ENCODE measurements at places on chromosomes 12 and 14.

DNA sequence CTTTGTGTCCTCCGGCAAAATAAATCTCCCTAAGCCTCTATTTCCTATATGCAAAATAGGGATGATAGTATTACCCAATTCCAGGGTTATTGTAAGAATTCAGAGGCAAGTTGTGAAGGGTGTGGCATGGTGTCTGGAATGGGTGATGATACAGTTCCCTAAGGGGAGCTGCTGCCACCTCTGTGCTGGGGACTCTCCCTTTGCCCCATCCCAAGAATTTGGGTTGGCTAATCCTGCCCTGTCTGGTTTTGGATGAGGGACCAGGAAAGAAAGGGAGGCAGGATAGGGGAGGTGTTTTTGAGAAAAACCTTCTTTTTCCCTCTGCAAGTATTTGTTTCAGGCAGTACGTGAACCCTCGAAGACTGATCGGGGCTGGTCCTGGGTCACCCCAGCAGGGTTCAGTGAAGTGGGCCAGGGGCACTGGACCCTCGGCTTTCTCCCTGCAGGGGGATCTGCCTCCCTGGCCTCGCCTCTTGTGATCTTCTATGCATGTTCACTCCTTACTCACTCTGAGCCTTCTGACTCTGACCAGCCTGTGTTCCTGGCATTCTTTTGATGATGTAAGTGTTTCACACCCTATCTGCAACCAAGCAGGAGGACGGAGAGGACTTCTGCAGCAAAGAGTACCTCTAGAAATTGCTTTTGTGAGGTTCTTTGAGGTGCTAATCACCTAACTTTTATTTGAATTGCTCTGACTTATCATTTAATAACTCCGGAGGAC lies 60.8 kb downstream of the RASSF3 start:
- DNase-seq, result no peak

GRCh38 chr12:76313299-76313698 lies 34.9 kb downstream of the BBS10 start:
- DNase-seq, result no peak

- DNase-seq, result no peak
Measured at GRCh38 chr14:72645706-72646105, 248.2 kb downstream of the DPF3 start.

DNA sequence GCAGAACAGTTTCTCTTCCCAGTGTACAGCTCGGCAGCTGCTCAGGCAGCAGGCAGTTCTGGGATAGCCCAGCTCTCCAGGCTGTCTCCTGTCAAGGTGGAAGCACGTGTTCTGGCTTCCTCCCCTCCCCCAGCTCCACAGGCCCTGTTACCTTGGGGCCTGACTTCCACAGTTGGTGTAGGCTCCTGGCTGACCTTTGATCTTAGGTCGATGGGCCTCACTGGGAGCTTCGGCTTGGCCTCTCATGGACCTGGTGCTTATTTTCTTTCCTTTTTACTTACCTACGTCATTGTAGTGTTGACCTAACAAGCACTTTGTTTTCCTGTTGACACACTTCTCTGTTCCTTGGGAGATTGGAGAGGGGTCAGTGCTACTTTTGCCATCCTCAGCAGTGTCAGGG lies 17.0 kb downstream of the DLST start:
- no peak for DNase-seq

- DNase-seq, result no peak
Measured at GRCh38 chr12:106042037-106042436, 96.7 kb downstream of the NUAK1 start.

DNA sequence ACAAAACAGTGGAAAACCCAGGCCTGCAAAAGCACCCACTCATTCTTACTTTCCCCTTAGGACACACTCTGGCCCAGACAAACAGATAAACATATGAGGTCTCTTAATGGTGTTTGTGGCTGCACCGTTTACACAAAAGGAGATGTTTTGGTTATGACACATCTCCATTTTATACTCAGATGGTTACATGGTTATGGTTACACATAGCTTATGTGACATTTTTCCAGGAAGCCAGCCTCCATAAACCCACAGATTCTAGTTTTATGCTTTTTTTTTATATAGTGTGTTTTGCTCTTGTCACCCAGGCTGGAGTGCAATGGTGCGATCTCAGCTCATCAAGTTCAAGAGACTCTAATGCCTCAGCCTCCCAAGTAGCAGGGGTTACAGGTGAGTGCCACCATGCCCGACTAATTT lies 3.5 kb upstream of the KLRD1 start:
- no peak for DNase-seq

DNA sequence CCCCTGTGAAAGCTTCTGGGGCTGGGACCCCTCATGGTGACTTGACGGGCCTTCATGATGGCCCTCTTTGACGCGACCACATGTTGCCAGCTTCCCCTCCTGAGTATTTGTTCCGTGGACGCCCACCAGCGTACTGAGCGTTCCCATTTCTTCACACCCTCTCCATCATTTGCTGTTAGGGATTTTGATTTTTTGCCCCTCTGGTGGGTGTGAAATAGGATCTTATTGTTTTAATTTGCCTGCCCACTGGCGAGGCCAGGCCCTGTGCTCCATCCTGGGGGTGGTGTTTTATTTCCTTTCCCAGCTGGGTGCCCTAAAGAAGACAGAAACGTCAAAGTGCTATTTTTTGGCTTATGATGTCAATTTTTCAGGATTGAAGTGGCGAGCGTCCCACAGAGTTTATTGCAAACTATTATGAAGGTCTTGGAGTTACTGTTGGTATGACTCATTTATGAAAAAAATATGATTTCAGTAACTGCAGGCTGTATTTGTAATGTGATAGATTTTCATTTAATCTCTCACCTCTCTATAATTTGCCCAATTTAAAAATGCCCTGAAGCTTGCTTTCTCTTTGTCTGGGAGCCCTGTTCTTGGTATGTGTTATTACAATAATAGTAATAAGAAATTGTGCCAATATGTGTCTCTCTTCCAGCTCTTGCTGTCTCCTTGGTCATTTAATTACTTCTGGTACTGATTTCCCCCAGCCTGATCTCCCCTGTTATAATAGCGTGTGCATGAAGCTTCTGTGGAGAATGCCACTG lies 99.6 kb downstream of the SLC25A47 start:
- no peak for DNase-seq

- DNase-seq, result no peak
Measured at GRCh38 chr14:72742118-72742837, 151.6 kb downstream of the DPF3 start.

GRCh38 chr14:79652513-79653307 lies 558.6 kb downstream of the DIO2 start:
- DNase-seq, result no peak

GRCh38 chr14:66380143-66380542 lies 106.0 kb upstream of the CCDC196 start:
- DNase-seq, result no peak

- DNase-seq, result no peak
Measured at GRCh38 chr12:16675438-16675837, 69.5 kb upstream of the LMO3 start.

DNA sequence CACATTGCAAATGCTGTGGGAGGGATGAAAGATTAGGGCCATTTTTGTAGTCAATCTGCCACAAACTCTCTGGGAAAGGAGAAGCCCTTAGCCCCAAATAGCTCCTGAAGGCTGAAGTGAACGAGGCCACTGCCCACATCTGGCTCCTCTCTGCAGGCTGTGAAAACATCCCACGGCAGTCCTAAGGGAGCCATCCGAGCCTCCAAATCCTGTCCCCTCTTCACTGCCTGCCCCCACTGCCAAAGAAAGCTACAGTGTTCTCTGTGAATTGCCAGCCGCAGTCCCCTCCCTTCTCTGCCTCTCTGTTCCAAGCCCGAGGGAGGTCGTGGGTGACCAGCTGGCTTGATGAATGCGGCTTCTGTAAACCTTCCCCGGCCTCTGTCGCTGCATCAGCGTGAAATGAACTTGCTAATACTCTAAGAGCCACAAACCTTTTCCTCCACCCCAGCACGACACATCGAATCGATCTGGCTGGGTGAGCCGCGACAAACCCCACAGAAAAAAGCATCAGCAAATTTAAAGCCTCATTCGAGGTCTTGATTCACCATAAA lies 180.7 kb upstream of the NRXN3 start:
- no peak for DNase-seq

- DNase-seq, result no peak
Measured at GRCh38 chr12:88338486-88338885, 196.4 kb downstream of the TMTC3 start.

GRCh38 chr14:93643676-93644075 lies 144.6 kb downstream of the PRIMA1 start:
- no peak for DNase-seq

DNA sequence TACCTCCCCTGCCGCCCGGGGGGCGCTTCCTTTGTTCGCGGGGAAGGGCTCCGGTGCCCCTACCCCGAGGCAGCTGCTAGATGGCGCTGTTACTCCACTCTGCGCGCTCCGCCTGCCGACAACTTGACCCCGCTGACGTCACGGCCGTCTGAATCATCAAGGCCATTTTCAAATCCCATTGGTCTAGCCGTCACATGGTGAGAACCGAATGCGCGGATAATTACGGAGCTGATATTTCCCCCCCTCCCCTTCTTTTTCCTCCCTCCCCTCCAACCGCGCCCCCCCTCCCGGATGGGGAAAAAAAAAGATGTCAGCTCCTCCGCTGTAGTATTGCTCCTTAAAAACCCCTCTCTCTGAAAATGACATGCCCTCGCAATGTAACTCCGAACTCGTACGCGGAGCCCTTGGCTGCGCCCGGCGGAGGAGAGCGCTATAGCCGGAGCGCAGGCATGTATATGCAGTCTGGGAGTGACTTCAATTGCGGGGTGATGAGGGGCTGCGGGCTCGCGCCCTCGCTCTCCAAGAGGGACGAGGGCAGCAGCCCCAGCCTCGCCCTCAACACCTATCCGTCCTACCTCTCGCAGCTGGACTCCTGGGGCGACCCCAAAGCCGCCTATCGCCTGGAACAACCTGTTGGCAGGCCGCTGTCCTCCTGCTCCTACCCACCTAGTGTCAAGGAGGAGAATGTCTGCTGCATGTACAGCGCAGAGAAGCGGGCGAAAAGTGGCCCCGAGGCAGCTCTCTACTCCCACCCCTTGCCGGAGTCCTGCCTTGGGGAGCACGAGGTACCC lies at the start of gene HOXC10:
TSS of gene HOXC10 (plus strand) at position 246 of the 791 bp plus-strand sequence. CDS start at position 360, 114 bp downstream.
- peak; percentile 54 for DNase-seq

DNA sequence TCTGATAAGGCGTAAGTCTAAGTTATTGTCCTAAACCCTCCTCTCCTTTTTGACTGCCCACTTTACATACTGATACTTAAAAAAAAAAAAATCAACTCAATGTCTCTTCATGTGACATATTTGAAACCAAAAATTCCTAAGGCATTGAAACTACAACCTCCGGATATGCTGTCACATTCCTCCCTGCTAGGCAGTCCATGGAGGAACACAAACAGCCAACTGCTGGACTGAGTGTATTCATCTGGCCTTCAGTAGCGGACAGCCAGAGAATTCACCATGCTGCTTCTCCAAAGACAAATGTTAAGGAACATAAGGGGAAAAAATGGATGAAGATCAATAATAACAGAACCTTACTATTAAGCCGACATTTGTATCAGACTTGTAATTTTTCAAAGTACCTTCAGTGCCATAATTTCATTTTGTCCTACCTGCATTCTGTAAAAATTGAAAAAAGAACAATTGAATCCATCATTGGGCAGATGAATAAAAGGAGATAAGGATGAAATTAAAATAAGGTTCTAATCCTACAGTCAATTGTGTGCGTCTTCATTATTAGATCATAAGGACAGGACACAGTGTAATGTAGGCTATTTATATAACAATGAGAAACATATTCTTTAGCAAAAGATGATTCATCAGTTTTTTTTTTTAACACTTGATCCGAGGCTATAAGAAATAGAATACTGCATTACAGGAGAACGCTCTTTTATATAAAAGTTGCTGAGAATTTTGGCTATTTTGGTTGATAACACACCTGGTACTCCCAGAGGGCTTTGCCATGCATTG lies 12.2 kb downstream of the RERG start:
- DNase-seq, result no peak

GRCh38 chr14:35883677-35884293 lies 57.6 kb downstream of the BRMS1L start:
- no peak for DNase-seq

GRCh38 chr12:873954-874353 lies 75.5 kb downstream of the RAD52 start:
- DNase-seq, result no peak

DNA sequence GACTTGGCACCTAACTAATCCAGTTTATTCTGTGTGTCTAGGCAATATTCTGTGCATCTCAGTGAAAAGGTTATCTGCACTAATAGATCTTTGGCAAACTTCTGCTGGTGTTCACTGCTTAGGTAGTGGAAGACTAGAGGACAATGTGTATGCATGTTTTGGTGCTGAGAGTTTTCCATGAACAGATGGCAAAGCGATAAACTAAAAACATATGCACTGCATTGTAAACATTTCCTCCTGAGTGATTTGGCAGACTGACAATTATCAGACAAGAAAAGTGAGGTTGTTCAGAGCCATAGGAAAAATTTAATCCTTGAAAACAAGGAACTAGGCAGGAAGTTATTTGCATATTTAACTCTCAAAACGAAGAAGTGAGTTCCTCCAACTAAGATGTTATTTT lies 400.4 kb downstream of the ATP23 start:
- DNase-seq, result no peak

GRCh38 chr14:85090681-85091080 lies 439.3 kb upstream of the FLRT2 start:
- DNase-seq, result no peak

DNA sequence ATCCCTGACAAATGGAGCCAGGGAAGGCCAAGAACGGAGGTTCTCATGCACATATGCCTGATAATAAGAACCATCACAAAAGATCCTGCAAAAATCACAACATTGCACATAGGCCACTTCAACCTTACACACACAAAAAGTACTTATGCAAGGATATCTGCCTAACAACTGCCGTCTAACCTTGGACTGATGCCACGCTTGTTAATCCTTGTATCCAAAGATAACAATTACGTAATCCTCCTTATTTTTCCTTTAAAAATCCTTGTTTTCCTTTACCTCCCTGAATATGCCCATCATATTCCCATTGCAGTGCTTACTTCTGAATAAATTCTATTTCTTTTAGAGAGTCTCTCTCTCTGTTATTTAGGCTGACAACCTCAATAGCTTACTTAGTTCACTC lies 59.5 kb downstream of the TMEM116 start:
- DNase-seq, result no peak

GRCh38 chr14:91269076-91269991 lies 24.8 kb upstream of the GPR68 start:
- no peak for DNase-seq

GRCh38 chr12:11820476-11820875 lies 171.0 kb downstream of the ETV6 start:
- DNase-seq, result no peak

- no peak for DNase-seq
Measured at GRCh38 chr12:106492857-106493256, 89.9 kb upstream of the RFX4 start.

GRCh38 chr14:22333422-22334274 lies 255.4 kb downstream of the DAD1 start:
- DNase-seq, result no peak

DNA sequence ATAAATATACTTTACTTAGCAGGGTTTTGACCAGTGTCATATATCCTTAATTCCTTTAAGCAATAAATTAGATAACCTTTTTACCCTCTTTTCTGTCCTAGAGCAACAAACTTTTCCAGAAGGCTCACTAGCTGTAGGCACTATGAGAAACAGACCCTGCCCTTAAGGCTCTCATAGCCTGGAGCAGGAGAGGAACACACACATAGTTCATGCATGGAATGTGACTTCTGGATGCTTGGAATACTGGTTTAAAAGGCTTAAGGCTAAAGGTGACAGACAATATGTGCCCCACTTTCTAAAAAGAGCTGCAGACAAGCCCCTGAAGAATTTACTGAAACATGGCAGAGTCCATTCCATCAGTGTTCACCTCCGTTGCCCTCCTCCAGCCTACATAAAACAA lies 237.2 kb downstream of the TTC8 start:
- DNase-seq, result no peak

Data from T-helper 9 cell (primary cell).